ENCODE measurements at places on chromosomes 4 and X. TPM values are rescaled to one million over a fixed set of nuclear protein-coding genes. Genes with fewer than 3 reads are reported as not detected.

Gene KLHL13
- polyA plus RNA-seq: 4.5 TPM

Gene NPY2R
- 0.16 TPM for polyA plus RNA-seq

Gene TBX22
- 0.52 TPM for polyA plus RNA-seq

Gene MAML3
- polyA plus RNA-seq: 1.3 TPM

Gene ETDA
- not detected for polyA plus RNA-seq

Gene PAGE5
- not detected for polyA plus RNA-seq

Gene RNF128
- 1.2 TPM for polyA plus RNA-seq

Gene TRAPPC2
- 11.7 TPM for polyA plus RNA-seq

Gene RPS6KA6
- polyA plus RNA-seq: 2.8 TPM

Gene MCF2
- 0.78 TPM for polyA plus RNA-seq

DNA sequence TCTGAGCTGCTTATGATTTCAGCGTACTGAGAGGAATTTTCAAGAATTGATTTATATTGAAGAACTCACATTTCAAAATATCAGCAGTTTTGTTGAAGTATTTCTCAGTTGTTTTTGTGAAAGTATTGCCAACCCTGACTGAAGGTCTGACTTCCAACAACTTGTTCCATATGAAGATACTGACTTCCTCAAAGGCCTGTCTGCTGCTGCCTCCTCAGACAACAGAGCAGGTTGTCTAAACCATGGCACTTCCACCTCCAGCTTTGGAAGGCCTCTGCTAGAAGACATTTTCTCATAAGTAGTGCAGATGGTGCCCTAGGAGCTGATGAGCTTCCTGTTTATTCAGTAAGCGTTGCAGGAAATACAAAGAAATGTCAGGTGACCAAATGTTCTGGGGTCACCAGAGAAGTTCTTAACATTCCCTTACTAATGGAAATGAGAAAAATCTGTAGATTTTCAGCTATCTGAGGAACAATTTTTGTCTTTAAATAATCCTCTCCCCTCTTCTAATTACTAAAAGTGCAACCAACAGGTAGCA is 28.8 kb downstream of the FGF2 start:
- no peak for DNase-seq

GRCh38 chr4:95428291-95429070 is 120.3 kb downstream of the UNC5C start:
- DNase-seq: no peak

GRCh38 chrX:11813341-11813740 is 55.3 kb downstream of the MSL3 start:
- DNase-seq: no peak

GRCh38 chr4:24024157-24024556 is 134.3 kb upstream of the PPARGC1A start:
- no peak for DNase-seq

DNA sequence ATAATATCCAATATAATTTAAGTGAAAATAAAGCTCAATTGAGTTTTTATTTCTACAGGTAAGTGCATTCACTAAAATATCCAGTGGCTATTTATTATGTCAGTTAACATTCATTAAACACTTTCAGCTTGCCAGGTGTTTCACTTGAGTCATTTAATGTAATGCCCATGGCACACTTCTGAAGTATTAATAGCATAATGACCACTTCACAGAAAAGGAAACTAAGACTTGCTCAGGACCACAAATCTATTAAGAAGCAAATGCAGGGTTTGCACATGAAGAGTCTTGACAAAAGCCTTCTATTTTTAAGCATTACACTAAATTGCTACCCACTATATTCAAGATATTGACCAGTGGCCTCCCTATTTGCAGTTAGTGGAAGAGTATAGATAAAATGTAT is 612.7 kb downstream of the KCTD8 start:
- DNase-seq: no peak

- no peak for DNase-seq
These were observed 935.2 kb downstream of the TRAM1L1 start for GRCh38 chr4:116150152-116150551.

DNA sequence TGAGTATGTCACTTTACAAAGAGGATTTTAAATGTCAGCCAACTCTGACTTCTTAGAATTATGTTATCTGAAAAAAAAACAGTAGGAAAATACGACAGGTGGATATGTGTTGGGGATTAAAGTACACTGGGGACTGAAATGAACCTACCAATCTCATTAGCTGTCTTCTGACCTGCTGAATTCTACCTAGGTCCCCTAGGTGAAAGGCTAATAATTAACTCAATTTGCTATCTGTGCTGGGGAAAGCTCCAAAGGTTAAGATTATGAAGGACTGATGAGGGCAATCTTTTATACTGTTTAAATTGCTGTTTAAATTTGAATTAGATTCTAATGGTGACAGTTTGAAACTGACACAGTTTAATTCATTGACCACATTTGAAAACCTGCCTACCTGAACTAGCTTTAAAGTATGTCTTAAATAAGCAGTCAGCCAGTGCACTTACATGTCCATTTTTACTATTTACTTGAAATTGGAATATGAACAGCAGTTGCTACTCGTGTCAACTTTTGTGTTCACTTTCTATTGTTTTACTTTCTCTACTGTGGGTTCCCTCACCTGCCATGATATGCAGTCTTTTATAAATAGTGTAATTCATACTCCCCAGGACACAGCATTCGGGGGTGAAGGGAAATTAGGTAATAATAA is 977.3 kb downstream of the C4orf33 start:
- no peak for DNase-seq

DNA sequence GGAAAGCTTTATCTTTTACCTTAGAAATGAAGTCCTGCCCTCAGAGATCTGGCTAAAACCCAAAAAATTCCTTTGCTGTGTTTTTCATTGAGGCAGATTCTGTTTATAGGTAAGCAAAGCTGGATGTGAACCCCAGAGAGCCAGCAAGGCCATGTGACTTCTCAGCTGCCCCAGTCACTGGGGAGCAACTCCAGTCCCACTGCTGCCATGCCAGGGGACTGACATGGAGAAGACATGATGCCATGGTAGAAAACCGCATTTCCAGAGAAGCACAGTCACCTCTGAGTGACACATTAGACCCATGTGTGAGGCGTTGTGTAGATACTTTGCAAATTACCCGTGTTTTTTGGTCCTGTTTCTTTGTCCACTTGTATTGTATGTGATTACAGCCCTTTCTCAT is 45.4 kb downstream of the PTTG2 start:
- no peak for DNase-seq

DNA sequence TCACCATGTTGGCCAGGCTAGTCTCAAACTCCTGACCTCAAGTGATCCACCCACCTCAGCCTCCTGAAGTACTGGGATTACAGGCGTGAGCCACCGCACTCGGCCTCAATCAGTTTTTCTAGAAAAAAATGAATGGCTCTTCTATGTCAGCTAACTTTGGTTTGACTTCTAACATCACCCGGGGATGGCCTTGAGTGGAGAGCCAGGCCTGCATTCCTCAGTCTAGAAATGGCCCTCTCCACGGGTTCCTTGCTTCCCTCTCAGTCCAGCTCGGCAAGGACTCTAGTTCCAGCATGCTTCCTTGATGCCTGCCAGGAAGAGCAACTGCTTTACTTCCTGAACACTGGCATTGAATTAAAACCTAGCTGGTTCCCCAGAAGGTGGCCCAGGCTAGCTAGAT is 39.0 kb downstream of the SLC25A5 start:
- no peak for DNase-seq

DNA sequence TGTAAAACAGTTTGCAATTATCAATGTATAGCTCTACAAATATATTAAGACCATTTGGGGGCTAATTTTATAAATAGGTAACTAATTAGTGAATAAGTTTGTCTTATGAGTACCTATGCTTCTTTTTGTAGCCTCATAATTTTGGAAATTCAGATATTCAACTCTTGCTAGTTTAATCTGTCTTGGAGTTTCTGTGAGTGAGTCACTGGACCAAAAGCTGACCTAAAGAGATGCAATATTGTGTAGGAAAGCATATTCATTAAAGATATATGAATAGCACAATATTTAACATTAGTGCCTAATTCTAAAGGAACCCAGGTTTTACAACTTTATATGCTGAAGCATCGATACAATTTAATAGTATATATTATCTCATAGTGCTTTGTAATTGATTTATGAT is 161.3 kb upstream of the PCDH18 start:
- no peak for DNase-seq

- DNase-seq: no peak
These were observed 27.6 kb downstream of the ADGRG2 start for GRCh38 chrX:19094654-19095053.

DNA sequence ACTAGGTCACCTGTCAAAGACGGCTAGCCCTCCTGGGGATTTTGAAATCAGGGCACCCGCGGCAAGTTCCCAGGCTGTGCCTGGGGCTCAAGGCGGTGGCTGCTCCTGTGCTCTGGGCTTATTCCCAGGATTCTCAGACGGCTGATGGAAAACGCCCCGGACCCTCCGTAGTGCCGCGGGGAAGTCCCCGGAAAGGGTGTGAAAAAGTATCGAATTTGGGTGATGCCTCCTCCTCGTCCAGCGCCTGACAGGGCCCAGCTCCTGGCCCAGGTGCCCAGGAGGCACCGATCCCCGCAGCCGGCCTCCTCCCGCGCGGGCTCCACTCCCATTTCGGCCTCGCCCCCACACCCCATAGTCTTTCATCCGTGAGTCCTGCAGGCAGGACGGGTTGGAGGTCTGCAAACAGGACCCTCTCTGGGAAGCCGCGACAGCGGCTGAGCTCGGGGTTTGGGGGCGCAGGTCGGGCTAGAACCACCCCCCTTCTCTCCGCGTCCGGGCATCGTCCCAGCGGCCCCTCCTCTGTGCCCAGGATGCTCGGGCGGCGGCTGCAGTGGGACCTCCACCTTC is 1.1 kb upstream of the NSG1 start:
- no peak for DNase-seq

- DNase-seq: peak; percentile 63
These were observed 627 bp downstream of the CDKN2AIP start for GRCh38 chr4:183445097-183445428.

DNA sequence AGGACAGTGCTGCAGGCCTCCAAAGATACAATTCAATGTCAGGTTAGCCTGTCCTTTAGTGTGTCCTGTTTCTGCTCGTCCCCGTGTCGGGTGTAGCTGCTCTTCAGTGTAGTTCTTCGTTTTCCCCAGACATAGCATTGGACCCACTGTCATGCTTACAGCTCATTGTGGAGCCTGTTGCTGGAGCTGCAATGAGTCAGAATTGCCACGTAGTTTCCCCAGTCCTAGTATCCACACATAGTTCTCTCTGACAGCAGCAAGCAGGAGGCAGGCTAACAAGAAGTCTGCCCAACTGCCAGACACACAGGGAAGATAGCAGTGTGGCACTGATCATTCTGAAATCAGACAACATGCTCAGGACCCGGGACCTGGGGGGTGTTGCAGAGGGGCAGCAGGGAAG is 49.2 kb downstream of the MOSPD2 start:
- DNase-seq: no peak

GRCh38 chrX:50093625-50094024 is 107.2 kb downstream of the AKAP4 start:
- no peak for DNase-seq

- no peak for DNase-seq
These were observed 1.9 kb upstream of the HAUS3 start for GRCh38 chr4:2243681-2244380.

- DNase-seq: no peak
These were observed 85.1 kb upstream of the CTSO start for GRCh38 chr4:156038772-156039171.

All from GM23338 (cell line).